Hematopoietic multipotent progenitor cell treated with erythropoietin and hydrocortisone succinate and interleukin-3 and kit ligand, for 8 days (in vitro differentiated cells): ENCODE measurements at places on chromosomes 2 and 18.

DNA sequence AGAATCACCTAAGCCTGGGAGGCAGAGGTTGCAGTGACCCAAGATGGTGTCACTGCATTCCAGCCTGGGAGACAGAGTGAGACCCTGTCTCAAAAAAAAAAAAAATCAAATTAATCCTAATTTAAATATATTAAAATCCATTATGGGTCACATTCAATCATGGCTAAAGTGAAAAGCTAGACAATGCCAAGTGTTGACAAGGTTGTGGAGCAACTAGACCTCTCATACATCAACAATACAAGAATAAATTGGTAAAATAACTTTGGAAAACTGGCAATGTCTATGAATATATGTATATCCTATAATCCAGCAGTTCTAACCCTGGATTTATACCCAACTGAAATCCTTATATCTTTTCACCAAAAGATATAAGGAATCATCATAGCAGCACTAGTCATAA, 23.4 kb upstream of the ATL2 start:
- DNase-seq: no peak

GRCh38 chr18:75160364-75160763, 48.6 kb downstream of the PTGR3 start:
- DNase-seq: no peak

GRCh38 chr2:169767243-169767888, 31.3 kb upstream of the SSB start:
- DNase-seq: peak; percentile 83

- DNase-seq: no peak
These were observed 138.4 kb downstream of the EIPR1 start for GRCh38 chr2:3238951-3239841.

DNA sequence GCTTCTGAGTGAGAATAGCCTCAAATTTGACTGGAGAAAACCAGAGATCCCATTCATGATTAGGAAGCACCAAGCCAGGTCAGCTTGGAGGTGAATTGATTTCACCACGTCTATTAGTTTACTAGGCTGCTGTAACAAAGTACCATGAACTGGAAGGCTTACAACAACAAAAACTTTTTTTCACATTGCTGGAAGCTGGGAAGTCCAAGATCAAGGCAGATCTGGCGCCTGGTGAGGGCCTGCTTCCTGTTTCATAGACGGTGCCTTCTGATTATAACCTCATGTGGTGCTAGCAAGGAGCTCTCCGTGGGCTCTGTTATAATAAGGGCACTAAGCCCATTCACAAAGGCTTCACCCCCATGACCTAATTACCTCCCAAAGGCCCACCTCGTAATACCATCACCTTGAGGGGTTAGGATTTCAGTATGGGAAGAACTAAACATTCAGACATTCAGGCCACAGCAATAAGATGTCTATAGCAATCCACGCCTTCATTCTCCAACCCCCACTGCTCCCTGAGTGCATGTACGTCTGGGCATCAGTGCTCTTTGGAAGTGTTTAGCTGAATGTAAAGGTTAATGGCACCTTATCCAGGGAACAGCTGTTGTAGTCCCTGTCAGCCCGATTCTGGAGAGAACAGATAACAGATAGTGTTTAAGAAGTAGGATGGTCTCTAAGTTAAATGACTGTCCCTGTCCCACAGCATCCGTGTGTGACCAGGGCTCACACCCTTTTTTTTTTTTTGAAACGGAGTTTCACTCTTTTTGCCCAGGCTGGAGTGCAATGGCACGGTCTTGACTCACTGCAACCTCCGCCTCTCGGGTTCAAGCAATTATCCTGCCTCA, 89.2 kb downstream of the SOCS6 start:
- peak; percentile 87 for DNase-seq

DNA sequence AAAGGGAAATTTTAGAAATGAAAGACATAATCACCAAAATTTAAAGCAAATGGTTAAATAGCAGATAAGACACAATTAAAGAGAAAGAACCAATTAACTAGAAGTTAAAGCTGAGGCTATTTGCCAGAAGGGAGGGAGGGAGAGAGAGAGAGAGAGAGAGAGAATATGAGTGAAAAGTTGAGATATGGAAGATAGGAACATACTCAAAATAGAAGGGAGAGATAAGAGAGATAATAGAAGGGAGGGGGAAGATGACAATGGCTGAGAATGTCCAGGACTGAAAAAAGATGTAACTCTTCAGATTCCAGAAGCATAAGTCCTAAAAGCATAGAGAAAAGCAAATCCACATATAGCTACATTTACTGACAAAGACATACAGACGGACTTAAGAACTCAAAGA, 17.1 kb upstream of the AAK1 start:
- no peak for DNase-seq

DNA sequence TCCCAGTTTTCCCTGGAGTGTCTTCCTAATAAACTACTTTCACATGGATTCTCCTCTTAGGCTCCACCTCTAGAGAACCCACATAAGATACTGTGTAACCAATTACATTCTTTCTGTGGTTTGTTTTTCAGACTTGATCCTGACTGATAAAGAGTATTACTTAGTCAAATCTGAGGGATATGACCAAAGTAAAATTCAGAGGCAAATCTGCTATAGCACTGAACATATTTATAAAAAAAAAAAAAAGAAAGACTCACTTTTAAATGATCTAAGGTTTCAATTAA, 13.9 kb downstream of the CKAP2L start:
- DNase-seq: no peak

GRCh38 chr18:49980896-49981295, 167.6 kb upstream of the ACAA2 start:
- no peak for DNase-seq

GRCh38 chr18:27378431-27379095, 193.5 kb upstream of the CHST9 start:
- no peak for DNase-seq

DNA sequence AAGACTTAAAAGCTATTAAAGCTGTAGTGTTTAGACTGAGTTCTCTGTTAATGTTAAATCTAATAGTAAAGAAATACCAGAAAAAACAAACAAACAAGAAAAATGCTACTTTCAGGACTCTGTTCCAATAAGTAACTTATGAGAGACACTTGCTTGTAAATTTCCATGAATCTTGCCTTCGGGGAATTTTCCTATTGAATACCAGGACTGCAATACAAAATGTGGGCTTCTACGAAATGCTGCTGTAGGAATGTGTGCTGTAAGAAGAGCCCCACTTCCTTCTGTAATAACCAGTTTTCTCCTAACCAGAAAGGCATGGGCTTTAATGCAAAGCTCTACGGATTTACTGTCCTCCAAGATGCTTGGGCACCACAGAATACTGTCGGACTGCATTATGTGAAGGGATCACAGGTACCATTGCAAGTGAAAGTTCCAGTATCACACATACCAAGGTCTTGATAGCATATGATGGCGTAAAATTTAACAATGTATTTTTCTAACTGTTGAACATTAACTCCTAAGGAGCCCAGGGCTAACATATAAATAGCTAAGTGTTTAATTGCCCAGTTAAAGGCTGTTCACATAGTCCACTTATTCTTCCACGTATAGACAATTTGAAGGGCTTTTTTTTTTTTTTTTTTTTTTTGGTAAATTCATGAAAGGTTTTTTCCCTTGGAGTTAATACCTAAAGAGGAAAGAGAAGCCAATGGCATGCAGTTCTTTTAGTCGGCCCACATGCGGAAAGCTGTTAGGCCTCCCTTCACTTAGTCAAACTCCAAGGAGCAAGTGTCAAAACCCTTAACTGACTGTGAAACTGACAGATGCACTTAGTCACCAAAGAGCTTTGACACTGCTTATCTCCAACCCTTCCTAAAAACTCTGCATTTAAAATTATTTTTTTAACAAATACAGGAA, 564.0 kb upstream of the POU3F3 start:
- no peak for DNase-seq

DNA sequence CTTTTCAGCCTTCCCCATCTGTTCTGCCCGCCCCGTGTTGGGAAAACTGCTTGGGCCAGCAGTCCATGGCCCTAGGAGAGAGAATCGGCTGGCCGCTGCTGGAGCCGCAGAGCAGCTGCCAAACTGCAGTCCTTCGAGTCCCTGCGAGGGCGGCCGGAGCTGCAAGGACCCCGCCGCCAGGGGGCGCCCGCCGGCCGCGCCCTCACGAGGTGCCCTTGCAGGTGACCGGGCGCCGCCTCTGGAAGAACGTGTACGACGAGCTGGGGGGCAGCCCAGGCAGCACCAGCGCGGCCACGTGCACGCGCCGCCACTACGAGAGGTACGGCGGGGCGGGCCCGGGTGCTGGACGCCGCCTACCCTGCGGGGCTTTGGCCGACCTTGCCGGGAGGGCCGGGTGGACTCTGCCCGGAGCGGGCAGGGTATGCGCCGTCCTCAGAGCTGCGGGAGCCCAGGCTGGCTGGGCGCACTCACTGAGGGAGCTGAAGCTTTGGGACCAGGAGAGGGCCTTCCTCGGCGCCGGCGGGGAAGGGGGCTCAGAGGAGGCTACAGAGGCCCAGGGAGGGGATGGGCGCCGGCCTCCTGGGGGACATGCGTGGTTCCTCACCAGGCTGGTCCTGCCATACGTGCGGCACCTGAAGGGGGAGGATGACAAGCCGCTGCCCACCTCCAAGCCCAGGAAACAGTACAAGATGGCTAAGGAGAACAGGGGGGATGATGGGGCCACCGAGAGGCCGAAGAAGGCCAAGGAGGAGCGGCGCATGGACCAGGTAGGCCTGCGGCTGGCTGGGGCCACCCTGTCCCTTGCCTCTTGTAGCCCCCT, 13.6 kb downstream of the ARID5A start:
- DNase-seq: no peak

GRCh38 chr2:225400060-225400511, 576 bp downstream of the NYAP2 start:
- no peak for DNase-seq

- no peak for DNase-seq
These were observed 326.8 kb downstream of the SETBP1 start for GRCh38 chr18:45007531-45007930.

DNA sequence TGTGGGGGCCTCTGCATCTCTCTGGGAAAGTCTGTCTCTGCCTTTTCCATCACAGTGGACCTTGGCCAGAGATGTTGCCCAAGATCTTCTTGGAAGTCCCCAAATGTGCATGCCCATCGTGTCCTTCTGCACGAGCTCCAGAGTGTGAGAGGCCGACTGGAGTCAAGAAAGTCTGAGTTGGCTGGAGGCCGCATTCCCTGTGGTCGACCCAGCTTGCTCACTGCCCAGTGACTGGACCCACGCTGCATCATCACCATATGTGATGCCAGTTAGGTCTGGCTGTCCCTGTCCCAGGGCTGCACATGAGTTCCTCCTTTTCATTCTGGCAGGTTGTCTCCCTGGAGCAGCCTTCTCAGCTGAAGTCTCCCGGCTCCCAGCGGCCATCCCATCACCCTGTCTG, 93.8 kb downstream of the ARL4C start:
- no peak for DNase-seq

- DNase-seq: no peak
These were observed 1337.2 kb upstream of the CELF4 start for GRCh38 chr18:38902796-38903195.

DNA sequence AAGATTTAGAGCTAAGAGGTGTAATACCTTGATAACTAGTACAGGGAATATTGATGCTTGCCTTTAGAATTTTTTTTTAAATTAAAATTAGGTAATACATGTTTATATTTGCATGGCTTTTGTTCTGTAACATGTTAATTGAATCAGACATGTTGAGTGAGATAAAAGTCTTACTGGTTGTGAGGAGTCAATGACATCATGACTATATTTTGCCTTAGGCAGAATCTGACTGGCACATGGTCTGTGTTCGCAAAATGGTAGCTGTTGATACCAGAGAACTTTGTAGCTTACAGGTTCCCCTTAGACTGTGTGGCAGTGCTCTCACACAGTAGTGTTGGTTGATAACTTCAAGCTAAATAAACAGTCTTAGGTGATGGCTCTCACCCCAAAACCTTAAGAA, 199.7 kb downstream of the PTPRM start:
- no peak for DNase-seq

DNA sequence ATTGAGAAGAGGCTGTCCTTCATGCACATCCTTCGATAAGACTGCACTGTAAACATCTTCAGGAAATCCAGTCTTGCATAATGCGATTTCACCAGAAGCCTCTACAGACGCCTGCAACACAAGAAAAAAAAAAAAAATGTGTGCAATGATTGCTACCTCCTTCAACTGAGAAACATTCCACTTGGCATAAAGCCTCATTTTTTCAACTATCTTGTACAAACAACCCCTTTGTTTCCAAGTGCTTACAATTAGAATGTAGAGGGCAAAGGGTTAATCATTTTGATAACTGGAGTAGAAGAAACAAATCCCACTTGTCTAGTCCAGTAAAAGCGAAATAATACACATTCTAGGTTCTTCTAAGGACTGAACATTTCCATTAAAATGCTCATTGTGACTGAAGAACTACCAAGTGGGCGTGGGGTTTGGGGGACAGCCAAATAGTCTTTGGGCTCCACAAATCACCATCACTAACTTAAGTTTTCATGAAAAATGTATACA, 29.2 kb downstream of the CDH2 start:
- no peak for DNase-seq

- DNase-seq: no peak
These were observed 86.3 kb downstream of the SEMA4F start for GRCh38 chr2:74740395-74740740.

DNA sequence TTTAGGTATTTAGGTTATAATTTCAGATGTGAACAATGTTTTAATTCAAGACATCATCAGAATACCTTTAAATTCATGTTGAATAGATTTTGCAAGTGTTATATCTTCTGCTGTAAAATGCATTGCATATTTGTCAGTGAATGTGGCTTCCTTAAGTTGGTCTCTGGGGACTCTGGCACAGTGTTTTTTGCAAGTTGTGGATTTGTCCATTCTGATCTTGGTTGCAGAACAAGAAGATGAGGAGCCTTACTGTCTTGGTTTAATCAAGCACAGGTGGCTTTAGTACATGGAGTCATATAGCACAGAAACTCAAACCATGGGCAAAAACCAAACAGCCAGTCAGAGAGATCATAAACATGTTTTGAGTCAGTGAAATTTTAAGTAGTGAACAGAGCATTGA, 135.7 kb downstream of the ARHGAP28 start:
- DNase-seq: no peak

DNA sequence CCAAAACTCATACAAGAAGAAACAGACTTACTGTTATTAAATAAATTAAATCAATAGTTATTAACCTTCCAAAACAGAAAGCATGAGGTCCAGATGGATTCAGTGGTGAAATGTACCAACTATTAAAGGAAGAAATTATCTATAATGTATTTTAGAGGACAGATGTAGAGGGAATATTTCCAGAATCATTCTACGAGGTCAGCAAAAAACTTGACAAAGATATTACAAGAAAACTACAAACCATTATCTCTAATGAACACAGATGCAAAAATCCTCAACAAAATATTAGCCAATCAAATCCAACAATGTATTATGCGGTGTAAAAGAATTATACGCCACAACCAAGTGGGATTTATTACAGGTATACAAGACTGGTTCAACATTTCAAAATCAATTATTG, 63.7 kb downstream of the ROCK2 start:
- DNase-seq: no peak
